ENCODE measurements at places on chromosomes 4 and X.

DNA sequence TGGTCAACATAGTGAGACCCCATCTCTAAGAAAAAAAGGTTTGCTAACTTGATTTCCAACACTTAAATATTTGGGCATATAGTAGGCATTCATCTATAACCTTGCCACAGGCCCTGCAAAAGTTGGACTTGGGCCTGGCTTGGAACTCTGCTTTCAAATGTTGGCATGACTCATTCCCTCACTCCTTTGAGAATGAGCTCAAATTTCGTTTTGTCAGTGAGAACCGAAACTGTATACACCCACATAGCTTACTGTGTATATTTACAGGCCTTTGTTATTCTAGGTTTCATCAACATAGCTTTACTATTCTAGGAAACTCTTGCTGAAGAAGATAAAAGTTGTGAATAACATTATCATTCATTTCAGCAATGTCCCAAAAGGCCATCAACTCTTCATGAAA is 88.7 kb upstream of the ELOVL6 start:
- peak; percentile 88 for DNase-seq

- no peak for DNase-seq
Observed at GRCh38 chr4:144575181-144575580, 70.8 kb upstream of the HHIP start.

DNA sequence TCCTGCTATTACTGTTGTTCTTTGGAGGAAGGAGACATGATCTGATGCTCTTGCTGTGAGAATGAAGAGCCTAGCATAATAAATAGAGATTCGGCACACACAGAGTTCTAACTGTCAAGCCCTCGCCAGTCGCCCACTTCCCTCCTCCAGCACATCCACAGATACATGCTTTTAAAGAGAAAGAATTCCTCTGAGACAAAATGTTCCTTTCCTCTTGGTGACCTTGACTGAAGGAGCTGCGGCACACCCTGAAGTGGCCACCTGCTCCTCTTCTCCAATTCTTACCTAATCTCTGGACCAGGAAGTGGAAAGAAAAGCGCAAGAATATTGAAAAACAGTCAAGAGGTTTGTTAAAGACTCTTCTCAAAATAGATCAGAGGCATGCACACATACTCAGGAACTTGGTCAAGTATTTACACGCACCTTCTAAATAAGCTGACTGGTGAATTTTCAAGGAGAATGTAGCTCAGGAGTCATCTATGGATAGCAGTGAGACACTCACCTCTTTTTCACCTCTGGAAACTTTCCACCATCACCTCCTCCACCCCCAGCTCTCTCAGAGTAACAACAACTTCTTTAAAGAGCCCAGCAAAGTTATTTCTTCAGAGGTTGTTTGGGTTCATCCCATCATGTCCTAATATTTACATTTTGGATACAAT is 95.4 kb downstream of the PARM1 start:
- no peak for DNase-seq

- peak; percentile 86 for DNase-seq
Observed at GRCh38 chr4:77994194-77994721, 62.9 kb upstream of the FRAS1 start.

DNA sequence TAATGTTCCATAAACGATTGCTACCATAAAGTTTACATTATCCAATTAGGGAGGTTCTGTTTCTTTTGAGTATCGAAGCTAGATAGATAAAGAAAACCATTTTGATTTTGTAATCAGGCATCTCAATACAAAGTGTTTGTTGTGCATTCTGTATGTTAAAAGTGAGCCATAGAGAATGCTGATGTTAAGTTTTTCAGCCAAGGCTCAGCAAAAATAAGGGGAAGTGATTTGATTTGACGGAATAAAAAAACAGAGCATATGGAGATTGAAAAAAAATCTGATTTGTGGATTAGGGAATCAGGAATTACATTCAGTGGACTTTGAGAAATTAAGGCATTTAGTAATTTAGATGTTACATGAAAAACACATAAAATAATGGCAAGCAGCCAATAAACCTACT is 314.8 kb downstream of the PPP3CA start:
- no peak for DNase-seq

- DNase-seq, result peak; percentile 80
Observed at GRCh38 chr4:8176547-8177399, 18.2 kb upstream of the ABLIM2 start.

DNA sequence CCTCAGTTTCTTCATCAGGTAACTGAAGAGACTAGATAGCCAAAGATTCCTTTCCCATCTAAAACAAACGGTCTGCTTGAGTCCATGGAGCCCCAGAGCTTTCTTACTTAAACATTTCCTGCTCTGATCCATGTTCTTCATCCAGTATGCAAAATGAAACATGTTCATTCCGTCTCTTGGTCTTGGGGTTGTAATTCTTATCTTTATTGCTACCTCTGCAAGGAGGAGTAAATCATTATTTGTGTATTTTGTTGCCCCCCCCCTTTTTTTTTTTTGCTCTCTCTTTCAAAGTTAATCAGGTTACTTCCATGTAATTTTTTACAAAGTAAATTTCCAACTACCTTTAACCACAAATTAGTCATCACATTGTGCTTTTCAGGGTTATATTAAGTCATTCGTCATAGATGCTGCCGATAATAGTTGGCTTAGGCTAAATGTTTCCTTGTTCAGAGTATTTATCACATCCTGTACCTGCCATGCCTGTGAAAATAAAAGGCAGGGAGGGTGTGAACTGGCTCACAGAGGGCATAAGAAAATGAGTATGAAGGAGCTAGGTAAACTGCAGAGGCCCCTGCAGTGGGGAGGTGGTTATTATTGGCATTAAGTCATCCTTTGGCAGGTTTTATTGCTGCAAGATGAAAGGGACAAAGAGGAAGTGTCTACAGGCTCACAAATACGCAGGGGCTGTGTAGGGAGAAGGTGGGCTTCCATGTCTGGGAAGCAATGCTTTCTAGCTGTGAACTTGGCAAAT is 76.7 kb upstream of the HS3ST1 start:
- peak; percentile 24 for DNase-seq

GRCh38 chrX:129347291-129347690 is 176.0 kb downstream of the SMARCA1 start:
- no peak for DNase-seq

- DNase-seq, result no peak
Observed at GRCh38 chr4:105594099-105595010, 41.9 kb downstream of the ARHGEF38 start.

DNA sequence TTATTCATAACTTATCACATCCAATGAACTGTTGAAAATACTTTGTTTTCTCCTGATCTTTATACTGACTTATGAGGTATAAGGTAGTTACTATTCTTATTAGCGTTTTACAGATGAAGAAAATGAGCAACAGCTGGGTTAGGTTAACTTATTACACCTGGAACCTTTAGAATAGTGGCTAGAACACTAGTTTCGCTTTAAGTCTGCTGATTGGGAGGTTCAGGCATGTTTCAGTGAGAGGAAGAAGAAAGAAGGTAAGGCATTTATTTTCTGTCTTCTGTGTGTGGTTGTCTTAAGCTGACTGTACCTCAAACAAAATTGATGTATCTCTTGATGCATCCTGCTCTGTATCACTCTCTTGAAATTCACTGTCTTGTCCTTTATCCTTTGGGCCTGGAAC is 302.5 kb downstream of the GRID2 start:
- no peak for DNase-seq

- DNase-seq, result no peak
Observed at GRCh38 chr4:88148560-88148959, 9.9 kb downstream of the ABCG2 start.

GRCh38 chr4:105246712-105247111 is 100.0 kb downstream of the TET2 start:
- DNase-seq, result peak; percentile 82

GRCh38 chr4:2745981-2746806 is 9.9 kb downstream of the TNIP2 start:
- DNase-seq, result peak; percentile 43

DNA sequence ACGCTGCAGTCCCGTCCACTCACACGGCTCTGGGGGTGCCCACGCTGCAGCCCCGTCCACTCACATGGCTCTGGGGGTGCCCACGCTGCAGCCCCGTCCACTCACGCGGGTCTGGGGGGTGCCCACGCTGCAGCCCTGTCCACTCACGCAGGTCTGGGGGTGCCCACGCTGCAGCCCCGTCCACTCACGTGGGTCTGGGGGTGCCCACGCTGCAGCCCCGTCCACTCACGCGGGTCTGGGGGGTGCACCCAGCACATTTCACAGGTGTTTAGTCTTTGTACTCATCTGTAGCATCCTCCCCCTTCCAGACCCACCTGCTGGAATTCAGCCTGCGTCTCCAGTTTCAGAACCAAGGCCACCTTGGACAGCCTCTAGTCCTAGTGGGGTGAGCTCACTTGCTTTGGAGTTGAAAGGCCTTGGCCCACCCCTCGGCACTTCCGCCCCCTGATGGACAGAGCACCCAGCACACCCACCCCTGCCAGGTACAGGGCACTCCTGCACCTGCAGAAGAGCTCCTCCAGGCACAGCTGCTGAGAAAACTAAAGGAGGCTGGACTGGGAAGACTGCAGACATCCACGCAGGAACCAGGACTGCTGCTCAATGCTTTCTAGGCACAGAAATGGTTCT is 73.0 kb downstream of the ABLIM2 start:
- DNase-seq, result no peak

GRCh38 chrX:132671229-132671641 is 182.4 kb upstream of the MBNL3 start:
- no peak for DNase-seq

GRCh38 chr4:5469861-5470260 is 238.5 kb downstream of the EVC2 start:
- DNase-seq, result no peak

GRCh38 chr4:72679666-72680065 is 110.6 kb upstream of the ADAMTS3 start:
- no peak for DNase-seq

- DNase-seq, result no peak
Observed at GRCh38 chr4:81095389-81095788, 64.9 kb downstream of the BMP3 start.

DNA sequence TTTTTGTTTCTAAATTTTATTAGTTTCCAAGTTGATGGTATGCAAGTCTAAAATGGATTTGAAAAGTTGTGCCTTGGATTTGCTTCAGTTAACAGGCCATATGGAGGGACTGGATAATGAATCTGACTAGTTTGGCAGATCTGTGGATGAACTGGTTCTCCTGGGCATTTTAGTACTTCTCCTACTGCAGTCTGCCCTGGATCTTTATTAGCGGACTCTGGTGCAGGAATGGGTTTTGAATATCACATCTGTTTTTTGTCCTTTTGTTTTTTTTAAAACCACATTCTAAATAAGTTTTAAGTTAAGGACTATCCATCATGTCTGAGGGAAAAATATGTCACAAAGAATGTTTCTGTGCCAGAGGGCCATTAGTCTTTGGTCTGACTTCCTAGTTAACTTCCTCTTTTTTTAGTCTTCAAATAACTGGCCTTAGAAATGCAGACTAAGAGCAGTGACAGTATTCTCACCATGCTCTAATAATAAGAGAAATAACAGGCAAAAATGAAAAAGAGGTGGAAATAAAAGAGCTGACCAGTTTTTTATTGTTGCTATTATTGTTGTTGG is 13.9 kb upstream of the DCK start:
- DNase-seq, result no peak

DNA sequence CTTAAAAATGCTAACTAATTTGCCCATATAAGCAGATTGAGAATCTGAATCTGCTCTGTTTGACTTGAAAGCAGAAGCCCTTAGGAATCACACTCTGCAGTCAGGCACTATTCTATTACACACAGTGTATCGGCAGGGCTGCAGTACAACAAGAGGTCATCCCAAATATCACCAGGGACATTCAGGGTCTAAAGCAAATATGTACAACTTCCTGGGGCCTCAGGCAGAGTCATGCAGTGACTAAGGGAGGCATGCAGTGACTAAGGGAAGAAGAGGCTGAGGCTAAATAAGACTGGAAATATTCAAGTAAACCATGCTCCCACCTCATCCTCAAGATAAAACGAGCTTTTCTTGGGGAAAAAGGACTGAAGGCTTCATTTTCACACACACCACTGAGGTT is 20.9 kb downstream of the MAPK10 start:
- DNase-seq, result peak; percentile 88

- peak; percentile 90 for DNase-seq
Observed at GRCh38 chr4:7332216-7333023, 102.3 kb downstream of the PSAPL1 start.

GRCh38 chr4:81454948-81455347 is 16.8 kb downstream of the RASGEF1B start:
- DNase-seq, result no peak

DNA sequence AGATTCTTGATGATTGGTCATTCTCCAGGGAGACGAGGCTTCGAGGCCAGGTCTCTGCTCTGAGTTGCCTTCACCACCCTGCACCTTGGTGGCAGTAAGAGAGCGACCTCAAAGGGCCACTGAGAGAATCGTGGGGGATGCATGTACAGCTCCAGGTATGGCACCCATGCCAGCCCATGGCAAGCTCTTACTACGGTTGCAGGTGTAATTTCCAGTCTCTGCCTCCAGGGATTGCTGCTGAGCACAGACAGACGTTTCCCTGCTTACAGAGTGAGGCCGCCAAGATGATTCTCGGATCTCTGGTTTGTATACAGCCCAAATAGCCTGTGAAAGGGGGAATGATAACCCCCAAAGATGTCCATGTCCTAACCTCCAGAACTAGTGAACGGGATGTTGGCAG is 16.3 kb upstream of the DRD5 start:
- DNase-seq, result peak; percentile 59

- no peak for DNase-seq
Observed at GRCh38 chrX:7219153-7219705, 71.3 kb upstream of the PUDP start.

- no peak for DNase-seq
Observed at GRCh38 chr4:162853788-162854187, 312.9 kb downstream of the NAF1 start.

DNA sequence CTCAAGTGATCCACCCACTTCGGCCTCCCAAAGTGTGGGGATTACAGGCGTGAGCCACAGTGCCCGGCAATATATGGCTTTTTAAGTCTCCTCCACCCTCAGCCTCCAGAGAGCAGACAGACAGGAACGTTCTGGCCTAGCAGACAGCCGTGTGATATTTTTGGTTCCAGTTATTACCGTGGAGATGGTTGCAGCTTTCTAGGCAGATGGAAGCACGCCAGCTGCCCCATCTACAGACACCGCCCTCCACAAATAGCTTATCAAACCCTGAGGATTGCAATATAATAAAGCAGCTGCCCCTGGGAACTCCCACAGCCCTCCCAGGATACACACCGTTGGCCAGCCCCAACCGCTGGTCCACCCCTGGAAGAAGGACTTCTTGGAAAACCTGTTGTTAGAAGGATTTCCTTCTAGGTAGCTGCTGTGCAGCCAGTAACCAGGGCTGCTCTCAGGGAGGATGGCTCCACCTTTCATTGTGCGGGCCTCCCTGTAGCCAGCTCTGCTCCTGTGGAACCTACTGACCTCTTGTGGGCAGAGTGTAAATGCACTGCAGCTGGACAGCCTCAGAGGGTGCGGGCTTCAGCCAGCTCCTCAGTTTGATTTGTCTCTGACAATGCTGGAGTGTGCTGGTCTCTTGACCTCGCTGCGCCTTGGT is 44.0 kb downstream of the SLC25A5 start:
- DNase-seq, result peak; percentile 81

All from choroid plexus epithelial cell (primary cell).